ENCODE measurements at places on chromosomes 1 and 21.

DNA sequence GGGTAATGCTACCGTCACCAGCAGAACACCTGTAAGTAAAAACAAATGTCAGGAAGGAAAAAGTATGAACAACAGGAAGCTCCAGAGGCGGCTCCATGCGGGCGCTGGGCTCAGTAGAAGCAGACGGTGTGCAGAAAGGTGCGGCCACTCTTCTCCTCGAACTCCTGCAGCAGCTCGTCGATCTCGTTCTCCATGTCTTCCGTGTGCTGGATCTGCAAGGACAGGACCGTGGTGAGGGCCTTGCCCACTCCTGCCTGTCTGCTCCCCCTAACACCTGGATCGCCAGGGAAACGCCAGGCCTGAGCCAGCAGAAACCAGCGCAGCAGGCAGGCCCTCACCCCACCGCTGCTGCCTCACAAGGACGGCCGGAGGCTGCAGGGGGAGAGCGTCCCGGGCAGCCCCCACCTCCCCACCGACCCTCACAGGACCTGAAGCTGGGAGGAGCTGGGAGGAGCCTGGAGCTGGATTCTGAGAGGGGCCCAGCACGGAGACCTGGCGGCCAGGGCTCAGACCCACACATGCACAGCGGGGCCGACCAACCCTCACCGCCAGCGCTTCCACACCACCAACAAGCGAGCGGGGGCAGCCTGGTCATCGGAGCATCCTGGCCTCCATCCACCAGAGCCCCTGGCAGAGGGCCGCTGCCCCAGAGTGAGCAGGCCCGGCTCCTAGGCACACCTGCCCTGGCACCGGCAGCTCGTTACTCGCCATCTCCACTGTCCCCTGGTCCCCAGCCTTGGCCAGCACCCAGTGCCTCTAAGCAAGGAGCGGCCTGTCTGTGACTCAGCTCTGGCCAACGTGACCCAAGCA, 1.7 kb upstream of the TMEM240 start:
- no peak for DNase-seq

DNA sequence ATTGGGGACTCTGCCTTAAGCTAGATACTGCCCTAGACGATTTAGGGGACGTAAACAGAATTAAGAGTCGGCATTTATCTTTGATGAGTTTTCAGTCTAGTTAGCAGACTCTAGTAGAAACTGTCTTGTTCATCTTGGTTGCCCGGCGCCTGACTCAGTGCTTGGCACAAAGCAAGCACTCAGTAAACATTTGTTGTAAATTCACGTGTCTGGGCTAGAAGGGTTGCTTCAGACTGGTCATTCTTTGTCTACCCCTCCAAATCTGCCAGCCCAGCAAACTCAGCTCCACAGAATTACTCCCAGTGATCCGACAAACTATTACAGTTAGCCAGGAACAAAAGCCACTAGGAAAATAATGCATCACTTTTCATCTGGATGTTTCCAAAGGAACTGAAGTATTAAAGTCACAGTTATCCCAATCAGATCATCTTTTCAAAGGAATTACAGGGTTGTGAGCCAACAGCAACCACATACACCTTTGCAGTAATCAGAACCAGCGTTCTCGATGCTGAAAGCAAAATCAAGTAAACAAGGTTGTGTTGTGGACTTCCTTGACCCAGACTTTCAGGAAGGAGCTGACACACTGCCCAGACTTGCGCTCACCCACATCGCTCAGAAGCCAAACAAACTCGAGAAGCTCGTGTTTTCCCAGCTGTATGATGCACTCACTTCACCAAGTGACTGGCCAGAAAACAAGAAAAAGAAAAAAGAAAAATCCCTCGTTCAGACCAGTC, 66.5 kb upstream of the GADD45A start:
- no peak for DNase-seq

DNA sequence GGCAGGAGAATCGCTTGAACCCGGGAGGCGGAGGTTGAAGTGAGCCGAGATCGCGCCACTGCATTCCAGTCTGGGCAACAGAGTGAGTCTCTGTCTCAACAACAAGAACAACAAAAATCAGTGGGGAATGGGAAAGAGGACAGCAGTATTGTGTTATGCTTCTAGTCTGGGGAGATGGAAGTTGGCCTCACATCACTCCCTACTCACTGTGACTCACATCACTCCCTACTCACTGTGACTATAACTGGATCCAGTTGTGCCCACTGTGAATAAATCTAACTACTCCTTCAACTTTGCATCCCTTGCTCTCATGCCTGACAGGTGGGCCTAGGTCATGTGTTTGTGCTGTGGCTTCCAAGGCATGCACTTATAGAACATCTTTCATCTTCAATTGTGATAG, 285.4 kb upstream of the USP24 start:
- no peak for DNase-seq

GRCh38 chr1:226004396-226004795, 5.3 kb upstream of the SDE2 start:
- no peak for DNase-seq

DNA sequence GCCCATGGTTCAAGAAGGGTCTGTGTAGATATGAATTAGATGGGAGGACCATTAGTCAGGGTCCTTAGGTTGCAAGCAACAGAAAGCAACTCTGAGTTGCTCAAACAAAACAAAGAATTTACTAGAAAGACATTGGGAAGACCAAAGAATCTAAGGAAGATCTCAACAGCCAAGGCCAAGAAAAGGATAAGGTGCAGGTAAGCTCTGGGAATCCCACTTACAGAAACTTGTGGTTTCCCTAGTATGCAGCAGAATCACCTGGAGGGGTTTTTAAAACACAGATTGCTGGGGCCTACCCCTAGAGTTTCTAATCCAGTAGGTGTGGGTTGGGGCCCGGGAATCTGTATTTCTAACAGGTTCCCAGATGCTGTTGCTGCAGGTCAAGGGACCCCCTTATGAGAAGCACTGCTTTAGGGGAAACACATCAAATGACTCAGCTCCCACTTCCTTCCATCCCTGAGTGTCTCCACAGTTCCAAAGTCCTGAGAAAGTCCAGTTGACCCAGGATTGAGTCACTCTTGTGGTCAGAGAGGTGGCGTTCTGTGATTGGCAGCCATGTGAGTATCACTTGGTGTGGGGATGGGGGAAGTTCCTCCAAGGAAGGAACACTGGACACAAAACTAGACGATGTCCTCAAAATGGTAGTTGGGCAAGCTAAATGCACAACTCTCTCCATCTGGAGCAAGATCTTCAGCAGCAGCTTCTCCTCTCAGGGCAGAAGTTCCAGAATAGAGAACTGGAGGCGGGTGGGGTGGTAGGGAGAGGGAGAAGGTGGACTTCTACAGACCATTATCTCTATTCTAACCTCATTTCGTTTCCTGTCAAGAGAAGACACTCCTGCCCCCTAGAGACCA, 24.2 kb upstream of the EYA3 start:
- DNase-seq, result no peak

GRCh38 chr1:73144311-73144710, 862.0 kb upstream of the NEGR1 start:
- no peak for DNase-seq

GRCh38 chr21:44823179-44823660, 5.4 kb upstream of the SUMO3 start:
- no peak for DNase-seq

DNA sequence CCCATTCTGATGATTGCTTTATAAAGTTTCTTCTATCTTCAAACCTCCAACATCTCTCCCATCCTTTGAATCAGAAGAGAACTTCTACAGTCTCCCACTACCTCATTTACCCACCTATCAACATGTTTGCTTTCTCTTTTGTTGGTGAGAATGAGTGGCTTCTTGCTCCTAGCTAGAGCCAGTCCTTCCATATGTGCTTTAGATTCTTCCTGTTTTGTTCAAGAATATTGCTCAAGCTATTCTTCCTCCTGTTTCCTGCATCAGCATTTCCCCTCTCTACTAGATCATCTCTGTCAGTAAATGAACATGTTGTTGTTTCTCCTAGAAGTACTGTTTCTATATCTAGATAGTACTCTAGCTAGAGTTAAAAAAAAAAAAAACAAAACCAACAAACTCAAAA, 6.3 kb downstream of the ATF6 start:
- no peak for DNase-seq

- DNase-seq, result no peak
Measured at GRCh38 chr1:109206339-109206738, 7.4 kb upstream of the SARS1 start.

DNA sequence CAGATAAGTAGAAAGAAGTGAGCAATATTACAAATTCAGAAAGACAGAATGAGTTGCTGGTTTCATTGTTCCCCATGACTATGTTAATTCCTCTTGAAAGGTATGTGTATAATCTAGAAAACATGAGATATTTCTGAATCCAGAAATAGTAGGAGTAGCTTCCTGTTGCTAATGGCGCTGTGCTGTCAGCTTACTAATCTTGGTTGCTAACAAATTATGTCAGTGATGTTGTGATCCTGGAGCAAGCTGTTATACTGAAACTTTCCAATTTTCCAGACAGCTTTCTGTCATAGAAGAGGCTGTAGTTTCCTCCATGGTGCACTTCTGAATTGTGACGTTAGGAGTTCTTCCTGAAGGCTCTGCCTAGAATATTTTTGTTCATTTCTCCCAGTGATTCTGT, 372.3 kb downstream of the USP25 start:
- DNase-seq, result peak; percentile 56

- no peak for DNase-seq
Measured at GRCh38 chr1:1356796-1357401, 1.5 kb downstream of the MXRA8 start.

GRCh38 chr1:6360117-6360496, 33.5 kb downstream of the ACOT7 start:
- no peak for DNase-seq

GRCh38 chr1:67134695-67135094, at the start of gene C1orf141:
Gene C1orf141 (minus strand): TSS chr1:67134970. CDS start chr1:67127240, 7,730 bp downstream.
- DNase-seq, result no peak

GRCh38 chr1:116256286-116256649, 116.8 kb upstream of the ATP1A1 start:
- no peak for DNase-seq

DNA sequence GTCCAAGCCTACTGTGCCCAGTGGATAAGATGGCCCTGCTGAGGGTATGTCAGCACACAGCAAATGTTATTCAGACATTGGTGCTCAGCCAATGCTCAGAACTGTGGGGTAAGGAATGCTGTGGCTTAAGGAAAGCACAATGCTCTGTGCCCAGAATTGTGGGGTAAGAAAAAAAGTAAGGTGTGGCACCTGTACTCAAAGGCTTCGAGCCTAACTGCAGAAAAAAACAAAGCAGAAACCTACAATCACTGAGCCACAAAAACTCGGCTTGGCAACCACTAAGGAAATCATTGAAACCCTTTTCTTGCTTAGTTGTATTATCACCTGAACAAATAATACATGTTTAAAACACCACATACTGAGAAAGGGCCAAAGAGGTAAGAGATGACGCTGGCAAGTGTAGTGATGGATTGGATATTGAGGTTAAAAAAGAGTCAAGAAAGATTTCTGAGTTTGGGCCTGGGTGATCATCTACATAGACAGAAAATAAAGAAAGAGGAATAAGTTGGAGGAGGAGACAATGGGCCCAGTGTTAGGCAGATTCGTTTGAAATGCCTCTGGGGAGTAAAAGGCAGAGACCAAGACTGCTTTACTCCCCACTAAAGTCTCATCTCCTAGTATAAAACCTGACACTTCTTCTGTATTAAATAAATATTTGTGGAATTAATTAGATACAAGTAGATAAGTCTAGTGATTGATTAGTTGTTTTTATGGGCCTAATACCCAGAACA, 25.9 kb upstream of the ATP1A1 start:
- peak; percentile 37 for DNase-seq

- DNase-seq, result no peak
Measured at GRCh38 chr1:9028921-9029705, 2.9 kb upstream of the SLC2A7 start.

DNA sequence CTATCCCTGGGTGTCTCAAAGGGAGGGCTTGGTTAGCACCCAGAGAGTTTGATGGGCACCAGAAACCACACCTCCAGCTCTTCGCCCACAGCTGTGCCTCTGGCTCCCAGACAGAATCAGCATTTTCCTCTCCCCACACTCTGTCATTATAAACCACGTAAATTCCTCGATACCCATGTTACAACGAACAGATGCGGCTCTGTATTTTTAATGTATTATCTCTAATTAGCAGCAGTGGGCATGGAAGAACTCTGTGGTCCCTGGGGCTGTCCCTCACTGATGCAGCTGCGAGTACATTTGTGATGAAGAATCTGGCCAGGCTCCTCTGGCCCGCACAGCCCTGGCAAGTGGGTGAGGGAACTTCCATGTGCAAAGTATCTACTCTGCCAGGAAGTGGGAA, 10.8 kb downstream of the HMGB4 start:
- no peak for DNase-seq

DNA sequence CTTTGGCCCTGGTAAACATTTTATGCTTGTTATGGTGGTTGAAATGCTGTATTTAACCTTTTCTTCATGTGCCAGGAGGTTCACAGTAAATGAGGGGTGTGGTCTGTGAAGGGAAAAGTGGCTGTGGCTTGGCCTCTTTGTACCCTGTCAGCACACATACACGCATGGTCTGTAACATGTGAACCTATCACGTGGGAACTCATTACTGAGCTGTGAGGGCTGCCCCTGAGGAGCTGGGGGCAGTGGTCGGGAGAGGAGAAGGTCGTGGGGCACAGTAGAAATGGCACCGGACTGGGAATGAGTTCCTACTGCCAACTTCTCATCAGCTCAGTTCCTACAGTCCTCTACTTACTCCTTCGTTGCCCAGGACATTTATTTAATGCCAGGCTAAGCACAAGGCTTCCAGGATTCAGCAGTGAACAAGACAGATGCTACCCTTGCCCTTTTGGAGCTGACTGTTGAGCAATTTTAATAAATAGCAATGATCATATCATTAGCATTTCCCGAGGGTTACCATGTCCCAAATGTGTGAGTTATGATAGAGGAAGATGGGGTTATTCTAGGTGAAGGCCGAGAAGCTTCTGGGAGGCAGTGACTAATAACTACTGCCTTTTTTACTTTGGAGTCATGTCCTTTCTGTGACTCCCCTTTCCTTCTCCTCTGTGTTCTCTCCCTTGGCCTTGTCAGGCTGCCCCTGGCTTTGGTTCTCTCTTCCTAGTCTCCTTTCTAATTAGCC, 38.8 kb downstream of the DDR2 start:
- no peak for DNase-seq

- no peak for DNase-seq
Measured at GRCh38 chr1:40001456-40001855, 39.1 kb upstream of the CAP1 start.
